Non-pigmented ciliary epithelial cell (primary cell): ENCODE measurements at places on chromosomes 6 and 20.

DNA sequence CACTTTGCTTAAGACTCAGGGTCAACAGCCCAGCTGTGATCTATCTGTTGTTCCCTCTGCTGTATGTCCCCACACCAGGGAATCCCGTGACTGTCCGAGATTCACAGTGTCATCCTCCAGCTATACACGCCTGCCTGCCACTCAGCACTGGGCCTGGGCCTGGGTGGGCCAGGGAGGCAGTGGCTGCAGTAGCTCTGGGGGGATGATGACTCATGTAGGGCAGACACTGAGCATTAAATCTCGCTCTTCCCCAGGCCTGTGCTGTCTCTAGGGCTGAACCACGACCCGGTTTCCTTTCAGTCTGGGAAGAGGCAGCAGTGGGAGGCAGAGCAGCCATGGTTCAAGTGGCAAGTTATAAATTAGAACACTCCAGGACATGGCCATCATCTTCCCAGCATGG is 173.9 kb downstream of the LRFN2 start:
- no peak for DNase-seq

DNA sequence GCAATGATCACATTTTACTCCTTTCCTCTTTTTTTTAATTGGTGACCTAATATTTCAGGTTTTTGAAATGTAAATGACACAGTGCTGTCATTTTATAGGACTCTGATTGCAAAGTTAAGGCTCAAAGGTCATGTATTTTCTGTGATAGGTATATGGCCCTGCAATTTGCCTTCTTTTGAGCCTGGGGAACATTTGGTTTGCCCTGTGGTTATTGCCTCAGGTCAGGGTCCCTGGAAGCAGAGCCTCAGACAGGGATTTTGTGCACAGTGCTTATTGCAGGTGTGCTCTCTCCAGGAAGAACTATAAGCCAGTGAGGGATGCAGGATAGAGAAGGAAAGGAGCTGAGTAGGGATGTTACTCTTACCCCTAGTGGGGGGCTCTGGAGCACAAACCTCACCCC is 229.3 kb upstream of the ECI2 start:
- no peak for DNase-seq

DNA sequence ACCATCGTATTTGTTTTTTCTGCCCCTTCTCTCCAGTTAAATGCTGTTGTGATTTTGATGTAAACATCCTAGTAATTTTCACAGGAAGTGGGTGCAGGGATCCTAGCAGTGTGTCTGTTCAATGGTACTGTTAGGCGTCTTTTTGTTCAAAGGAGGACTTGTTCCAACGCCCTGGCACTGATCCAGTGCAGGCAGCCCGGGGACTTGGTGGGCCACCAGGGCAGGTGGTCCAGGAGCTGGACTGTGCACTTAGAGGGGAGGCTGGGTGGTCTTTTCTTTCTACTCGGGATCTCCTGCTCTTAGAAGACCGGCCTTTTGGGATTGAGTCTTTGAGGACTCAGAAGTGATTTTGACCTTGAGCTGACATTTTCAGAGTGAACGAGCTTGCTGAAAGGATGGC is 41.1 kb upstream of the NKX2-2 start:
- no peak for DNase-seq

GRCh38 chr6:70150521-70150920 is 152.4 kb downstream of the COL9A1 start:
- no peak for DNase-seq

GRCh38 chr6:89035252-89036101 is 45.1 kb upstream of the PNRC1 start:
- peak; percentile 72 for DNase-seq

GRCh38 chr6:134437376-134437775 is 119.5 kb upstream of the SGK1 start:
- no peak for DNase-seq

- no peak for DNase-seq
Measured at GRCh38 chr6:19827903-19828302, 9.3 kb upstream of the ID4 start.

GRCh38 chr6:88865275-88865674 is 98.1 kb downstream of the RNGTT start:
- DNase-seq, result no peak

GRCh38 chr6:123899745-123900144 is 96.1 kb downstream of the NKAIN2 start:
- no peak for DNase-seq
